ENCODE measurements at places on chromosomes 1 and 21.
A peak's percentile ranks its signal among the peaks of the same experiment; 100 is the strongest.

GRCh38 chr21:25536752-25537151 lies 70.5 kb downstream of the MRPL39 start:
- no peak for DNase-seq

DNA sequence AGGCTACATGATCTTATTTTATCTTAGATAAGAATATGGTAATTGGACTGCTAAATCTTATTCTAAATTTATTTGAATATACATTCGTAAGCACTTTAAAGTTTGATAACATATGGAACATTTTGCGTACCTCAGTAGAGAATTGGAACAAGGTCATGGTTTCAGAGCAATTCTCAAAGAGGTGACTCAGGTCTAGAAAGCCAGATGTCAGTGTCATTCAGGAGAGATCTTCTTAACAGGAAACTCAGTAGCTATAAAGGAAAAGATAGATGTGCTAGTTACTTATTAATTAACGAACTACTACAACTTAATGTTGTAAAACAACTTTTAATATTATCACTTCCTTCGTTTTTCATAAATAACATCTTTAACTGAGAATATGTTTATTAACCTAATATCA lies 142.5 kb downstream of the USP25 start:
- DNase-seq, result no peak

GRCh38 chr1:53326598-53327181 lies 1.2 kb downstream of the LRP8 start:
- DNase-seq, result no peak

GRCh38 chr1:43526002-43526401 lies 4.7 kb upstream of the PTPRF start:
- DNase-seq, result no peak

DNA sequence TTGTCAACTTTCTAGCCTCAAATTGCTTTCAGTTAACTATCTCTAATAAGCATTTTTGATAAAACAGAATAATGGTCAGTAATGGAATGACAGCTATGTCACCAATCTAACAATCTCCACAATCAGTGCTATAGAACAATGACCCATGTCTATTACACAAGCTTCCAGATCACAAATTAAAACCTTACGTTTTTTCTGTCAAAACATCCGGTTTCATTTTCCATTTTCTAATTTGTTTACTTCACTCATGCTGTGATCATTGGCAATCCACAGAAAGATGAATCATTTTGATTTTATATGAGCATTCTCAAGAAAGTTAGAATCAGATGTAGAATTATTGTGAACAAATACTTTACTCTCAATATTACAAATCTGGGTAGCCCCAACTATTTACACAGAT lies 80.3 kb downstream of the KCNT2 start:
- DNase-seq, result no peak

DNA sequence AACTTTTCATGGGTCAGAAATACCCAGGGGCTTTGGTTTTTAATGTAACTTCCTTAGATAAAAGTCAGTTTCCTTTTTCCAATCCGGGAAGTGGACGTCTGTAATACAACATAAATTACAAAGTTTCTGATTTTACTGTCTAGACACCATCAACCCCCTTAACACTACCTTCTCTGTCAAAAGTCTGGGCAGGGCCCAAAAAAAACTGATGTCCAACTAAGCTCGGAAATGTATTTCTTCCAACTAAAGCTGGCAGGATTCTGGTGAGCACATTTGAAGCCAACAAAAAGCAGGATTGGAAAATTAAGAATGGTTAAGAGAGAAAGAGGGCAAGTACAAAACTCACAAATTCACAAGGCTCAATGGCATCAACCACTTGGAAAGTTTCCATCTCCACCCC lies 24.3 kb downstream of the DDAH1 start:
- DNase-seq, result no peak

DNA sequence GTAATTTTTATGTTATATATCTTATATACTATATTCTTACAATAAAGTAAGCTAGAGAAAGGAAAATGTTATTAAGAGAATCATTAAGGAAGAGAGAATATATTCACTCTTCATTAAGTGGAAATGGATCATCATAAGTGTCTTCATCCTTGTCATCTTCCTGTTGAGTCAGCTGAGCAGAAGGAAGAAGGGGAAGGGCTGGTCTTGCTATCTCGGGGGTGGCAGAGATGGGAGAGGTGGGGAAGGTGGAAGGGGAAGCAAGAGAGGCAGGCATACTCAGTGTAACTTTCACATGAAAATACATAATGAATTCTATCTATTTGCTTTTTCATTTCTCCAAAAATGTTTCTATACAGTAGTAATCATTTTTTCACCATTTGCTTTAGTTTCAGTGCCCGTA lies 5.1 kb downstream of the DNASE2B start:
- no peak for DNase-seq

DNA sequence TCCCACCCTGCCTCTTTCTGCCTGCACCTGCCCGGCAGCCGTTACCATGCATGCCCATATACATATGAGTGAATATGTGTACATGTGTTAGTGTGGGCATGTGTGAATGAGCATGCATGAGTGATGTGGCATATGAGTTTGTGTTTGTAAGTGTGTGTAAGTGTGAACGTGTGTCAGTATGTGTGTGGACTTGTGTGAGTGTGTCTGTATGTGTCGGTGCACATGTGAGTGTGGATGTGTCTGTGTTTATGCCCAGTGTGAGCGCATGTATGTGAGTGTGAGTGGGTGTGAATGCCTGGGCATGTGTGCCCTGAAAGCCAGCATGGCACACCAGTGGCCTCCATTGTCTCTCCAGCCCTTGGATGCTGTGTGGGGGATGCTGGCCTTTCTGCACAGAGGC lies 2.5 kb upstream of the UMODL1 start:
- DNase-seq, result no peak

GRCh38 chr1:107357376-107357775 lies 216.5 kb downstream of the NTNG1 start:
- DNase-seq, result no peak

- DNase-seq, result no peak
Observed at GRCh38 chr1:193706766-193707165, 520.4 kb upstream of the B3GALT2 start.

DNA sequence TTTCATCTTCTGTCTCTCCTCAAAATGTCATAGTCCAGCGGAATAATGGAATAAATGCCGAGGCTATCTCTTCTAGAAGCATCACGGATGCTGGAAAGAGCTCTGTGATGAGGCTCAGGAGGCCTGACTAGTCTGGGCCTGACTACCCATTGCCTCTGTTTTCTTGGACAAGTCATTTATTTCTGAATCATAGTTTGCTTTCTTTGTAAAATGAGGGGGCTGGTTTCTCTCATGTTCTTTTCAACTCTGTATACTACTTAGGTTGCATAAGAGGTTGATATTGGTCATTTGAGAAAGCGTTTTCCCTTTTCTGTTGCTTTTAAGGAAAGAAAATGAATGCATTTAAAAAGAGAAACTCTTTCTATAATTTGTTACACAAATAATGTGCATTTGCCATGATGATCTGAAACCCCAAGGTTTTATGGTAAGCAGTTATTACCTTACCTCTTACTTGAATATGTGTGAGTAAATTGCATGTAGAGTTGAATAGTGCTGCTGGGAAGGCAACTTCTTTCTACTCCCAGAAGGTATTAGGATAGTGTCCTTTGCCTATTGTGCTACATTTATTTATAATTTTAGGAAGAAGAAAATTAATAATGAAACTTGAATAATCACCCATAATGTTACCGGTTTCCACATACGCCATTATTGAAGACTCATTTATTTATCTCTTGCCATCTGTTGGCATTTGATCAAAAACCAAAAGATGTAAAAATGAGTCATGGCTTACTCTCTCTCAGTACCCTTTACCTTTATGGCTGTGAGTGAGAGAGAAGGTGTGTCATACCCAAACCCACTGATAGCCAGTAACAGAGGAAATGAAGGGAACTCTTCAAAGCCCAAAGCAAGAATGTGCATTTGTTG lies 179.1 kb downstream of the FASLG start:
- DNase-seq, result no peak

- no peak for DNase-seq
Observed at GRCh38 chr1:21366288-21366687, 73.6 kb upstream of the NBPF3 start.

DNA sequence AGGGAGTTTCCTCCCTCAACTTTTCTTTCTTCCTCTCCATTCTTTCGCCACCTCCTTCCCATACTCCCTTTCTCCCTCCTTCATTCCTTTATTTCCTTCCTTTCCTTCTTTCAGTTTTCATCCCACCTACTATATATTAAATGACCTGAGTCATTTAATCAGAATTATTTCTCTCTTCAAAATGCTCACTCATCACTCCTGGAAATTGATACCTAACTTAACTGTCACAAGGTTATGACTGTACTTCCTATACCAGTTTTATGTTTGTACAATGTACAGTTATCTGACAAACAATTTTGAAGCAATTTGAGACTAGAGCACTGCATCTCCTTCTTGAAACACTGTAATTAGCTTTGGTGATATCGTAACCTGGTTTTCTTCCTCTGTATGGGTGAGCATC lies 41.4 kb downstream of the NEXN start:
- no peak for DNase-seq

DNA sequence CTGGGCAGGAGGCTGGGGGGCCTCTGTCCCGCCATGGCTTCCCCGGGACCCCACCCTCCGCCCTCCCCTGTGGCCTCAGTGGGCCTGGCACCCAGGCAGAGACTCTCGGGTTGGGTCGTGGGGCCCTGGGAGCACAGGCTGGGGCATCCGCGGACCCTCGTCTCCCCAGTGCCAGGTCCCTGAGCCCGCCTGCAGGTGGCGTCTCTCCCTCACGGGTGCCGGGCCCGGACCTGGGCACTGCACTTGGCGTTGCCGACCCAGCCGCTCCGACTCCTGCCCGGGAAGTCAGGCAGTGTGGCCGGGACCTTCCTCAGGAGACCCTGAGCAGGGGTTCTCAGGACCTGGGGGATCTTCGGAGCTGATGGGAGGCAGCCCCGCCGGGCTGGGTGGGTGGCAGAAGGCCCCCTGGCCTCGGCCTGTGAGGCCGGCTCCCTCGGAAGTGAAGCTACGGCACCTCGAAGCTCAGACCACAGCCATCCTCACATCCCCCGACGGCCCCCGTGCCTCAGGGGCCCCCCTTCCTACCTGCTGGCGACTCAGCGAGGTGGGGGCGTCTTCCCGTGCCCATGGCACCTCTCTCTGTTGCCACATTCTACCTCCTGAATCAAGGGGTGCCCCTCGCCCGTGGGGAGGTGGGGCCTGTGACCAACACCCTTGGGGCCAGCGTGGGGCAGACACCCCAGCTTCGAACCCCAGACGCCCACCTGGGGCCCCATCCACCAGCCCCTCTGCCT lies 6.4 kb upstream of the C1orf159 start:
- peak; percentile 73 for DNase-seq

DNA sequence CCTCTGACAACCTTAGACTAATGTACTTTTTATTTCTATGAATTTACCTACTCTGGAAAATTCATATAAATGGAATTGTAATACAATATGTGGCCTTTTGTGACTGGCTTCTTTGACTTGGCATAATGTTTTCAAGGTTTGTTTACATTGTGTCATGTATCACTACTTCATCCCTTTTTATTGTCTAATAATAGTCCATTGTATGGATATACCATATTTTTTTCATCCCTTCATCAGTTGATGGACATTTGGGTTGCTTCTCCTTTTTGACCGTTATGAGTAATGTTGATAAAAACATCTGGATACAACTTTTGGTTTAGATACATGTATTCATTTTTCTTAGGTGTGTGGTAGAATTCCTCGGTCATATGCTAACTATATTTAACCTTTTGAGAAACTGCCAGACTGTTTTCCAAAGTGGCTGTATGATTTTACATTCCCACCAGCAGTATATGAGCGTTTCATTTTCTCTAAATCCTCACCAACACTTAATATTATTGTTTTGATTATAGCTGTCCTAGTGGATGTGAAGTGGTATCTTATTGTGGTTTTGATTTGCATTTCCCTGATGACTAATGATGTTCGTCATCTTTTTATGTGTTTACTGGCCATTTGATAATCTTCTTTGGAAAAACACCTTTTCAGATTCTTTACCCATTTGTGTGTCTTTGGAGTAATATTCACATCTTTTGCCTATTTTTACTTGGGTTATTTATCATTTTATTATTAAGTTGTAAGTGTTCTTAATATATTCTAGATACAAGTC lies 3.5 kb downstream of the RO60 start:
- DNase-seq, result no peak

DNA sequence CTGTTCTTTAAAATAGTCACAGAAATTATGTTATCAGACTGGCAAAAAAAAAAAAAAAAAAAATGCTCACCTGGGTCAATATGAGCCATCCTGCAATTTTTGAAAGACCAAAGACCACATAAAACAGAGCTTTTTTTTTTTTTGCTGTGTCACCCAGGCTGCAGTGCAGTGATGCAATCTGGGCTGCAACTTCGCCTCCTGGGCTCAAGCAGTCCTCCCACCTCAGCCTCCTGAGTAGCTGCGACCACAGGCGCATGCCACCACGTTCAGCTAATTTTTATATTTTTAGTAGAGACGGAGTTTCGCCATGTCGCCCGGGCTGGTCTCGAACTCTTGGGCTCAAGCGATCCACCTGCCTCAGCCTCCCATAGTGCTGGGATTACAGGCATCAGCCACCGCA lies 62.8 kb downstream of the RGS13 start:
- DNase-seq, result no peak

DNA sequence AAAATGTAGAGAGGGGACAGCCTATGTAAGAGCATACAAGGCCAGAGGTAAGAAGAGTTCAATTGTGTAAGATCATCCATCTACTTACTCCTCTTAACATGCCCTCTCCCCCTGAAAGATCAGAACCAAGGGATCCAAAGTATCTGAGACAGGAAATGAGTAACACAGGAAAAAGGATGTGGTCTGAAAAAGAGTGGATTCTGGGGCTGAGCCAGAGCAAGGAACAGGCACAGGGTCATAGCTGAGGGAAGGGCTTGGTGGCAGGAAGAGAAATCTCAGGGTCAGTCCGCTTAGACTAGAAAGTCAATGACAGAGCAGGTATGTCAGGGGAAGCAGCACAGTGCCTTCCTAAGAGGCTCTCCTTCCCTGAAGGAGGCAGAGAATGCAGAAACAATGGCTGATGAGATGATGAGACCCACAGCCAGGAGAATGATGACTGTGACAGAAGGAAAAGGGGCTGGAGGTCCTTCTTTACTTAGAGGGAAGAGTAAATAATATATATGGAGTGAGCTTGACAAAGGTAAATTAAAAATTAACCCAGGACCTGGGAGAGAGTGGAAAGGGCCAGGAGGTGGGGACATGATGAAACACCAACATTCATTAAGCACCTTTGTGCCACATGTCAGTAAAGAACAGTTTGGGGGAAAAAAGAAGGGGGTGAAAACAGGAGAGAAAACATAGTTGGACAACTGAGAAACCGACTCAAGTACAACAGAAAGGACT lies 26.2 kb upstream of the A3GALT2 start:
- DNase-seq, result no peak

- no peak for DNase-seq
Observed at GRCh38 chr1:45365051-45365450, 24.8 kb upstream of the MUTYH start.

- DNase-seq, result no peak
Observed at GRCh38 chr1:206905295-206906164, 8.3 kb downstream of the IL24 start.
